ENCODE measurements at places on chromosomes 1 and 21.
A peak's percentile ranks its signal among the peaks of the same experiment; 100 is the strongest.

- no peak for DNase-seq
Measured at GRCh38 chr1:186194107-186194756, 180.8 kb downstream of the TPR start.

- DNase-seq: no peak
Measured at GRCh38 chr1:232937741-232938375, 12.6 kb upstream of the NTPCR start.

GRCh38 chr1:97384294-97384968 lies 536.4 kb downstream of the DPYD start:
- DNase-seq: no peak

DNA sequence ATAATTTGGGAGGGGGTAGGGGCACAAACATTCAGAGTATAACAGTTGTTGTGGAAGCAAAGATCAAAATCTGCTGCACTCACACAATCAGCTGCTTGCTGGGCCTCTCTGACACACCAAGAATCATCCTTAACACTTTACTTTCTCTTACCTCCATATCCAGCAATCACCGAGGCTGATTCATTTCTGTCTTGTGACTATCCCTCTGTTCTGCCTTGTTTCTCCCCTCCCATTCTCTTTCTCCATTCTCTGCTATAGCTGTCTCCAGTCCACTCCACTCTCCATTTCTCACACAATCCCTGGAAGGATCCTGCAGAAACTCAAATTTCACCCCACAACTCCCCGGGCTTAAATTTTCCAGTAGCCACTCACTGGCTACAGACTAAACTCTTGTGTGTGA lies 91.8 kb upstream of the NGF start:
- no peak for DNase-seq

GRCh38 chr1:51916587-51917405 lies 38.3 kb upstream of the NRDC start:
- DNase-seq: no peak

GRCh38 chr1:81410351-81410750 lies 390.4 kb upstream of the ADGRL2 start:
- no peak for DNase-seq

GRCh38 chr21:38777531-38777930 lies 28.2 kb upstream of the ETS2 start:
- no peak for DNase-seq

GRCh38 chr1:115450501-115451040 lies 112.5 kb upstream of the NGF start:
- DNase-seq: peak; percentile 85

- no peak for DNase-seq
Measured at GRCh38 chr1:88134983-88135921, 548.8 kb upstream of the PKN2 start.

DNA sequence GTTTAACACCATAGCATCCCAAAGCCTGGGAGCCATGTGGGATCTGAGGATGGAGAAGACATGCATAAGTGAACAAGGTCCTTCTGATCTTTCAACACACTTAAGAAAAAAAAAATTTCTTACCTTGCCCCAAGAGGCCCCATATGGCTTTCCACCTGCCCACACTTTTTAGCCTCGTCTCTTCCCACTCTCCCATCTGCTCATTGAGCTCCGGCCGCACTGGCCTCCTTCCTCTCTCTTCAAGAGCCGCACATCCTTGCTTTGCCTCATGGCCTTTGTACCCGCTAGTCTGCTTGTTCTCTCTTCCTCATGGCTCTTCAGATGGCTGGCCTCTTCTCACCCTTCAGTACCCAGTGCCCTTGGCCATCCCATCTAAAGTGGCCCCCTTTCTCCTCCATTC lies 70.2 kb upstream of the PDE4B start:
- no peak for DNase-seq

DNA sequence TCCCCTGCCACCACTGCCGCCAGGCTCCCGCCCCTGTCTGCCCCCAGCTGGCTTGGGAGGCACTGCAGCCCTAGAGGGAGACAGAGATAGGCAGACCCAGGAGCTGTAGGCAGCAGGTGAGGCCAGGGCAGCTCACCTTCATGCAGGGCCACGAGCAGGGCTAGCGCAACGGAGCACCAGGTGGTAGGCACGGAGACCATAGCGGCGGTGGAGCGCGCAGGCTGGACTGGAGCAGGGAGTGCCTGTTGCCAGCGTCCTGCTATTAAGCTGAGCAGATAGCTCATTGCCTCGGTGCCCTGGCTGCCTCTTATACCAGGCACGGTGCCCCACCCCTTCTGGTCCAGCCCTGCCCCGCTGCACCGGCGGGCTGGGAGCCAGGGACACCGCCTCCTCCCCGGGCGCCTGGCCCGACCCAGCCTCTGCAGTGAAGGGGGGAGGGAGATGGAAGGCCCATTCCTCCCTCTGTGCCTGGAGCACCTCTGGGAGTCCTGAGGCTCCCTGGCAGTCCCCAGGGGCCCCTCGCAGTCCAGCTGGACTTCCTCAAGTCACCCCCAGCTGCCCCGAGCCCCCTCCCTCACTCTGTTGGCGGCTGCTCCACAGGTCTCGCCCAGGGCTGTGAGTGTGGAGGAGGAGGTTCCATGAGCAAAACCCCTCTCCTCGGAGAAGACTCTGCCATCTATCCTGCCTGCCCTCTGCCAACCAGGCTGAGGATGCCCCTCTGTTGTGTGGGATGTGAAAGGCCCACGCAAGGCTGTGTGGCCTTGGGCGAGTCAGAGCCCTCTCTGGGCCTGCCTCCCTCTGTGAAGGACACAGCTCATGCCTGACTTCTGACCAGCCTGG lies at the start of gene EDN2:
EDN2 (minus strand) TSS at position 282 of the 840 bp plus-strand sequence; CDS start at position 200, 82 bp downstream.
- peak; percentile 49 for DNase-seq

DNA sequence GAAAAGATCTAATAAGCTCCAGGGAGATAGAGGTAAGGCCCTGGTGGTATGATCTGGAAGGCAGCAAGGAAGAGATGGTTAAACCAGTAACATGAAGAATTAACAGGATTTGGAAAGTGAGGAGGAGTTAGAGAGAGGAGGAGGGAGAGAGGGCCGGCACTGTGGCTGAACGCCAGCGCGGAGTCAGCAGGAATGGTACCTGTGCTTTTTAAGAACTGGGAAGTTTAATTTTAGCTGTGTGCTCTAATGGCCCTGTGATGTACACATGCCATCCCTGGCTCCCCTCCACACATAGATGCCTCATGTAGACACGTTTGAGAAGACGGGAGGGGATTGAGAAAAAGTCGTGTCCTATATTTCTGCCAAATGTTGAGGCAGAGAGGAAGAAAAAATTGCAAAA lies 13.8 kb upstream of the AVPR1B start:
- no peak for DNase-seq

- DNase-seq: peak; percentile 87
Measured at GRCh38 chr1:95002540-95003432, 70.0 kb downstream of the ALG14 start.

GRCh38 chr1:223674119-223674890 lies 8.8 kb upstream of the CAPN8 start:
- DNase-seq: no peak

DNA sequence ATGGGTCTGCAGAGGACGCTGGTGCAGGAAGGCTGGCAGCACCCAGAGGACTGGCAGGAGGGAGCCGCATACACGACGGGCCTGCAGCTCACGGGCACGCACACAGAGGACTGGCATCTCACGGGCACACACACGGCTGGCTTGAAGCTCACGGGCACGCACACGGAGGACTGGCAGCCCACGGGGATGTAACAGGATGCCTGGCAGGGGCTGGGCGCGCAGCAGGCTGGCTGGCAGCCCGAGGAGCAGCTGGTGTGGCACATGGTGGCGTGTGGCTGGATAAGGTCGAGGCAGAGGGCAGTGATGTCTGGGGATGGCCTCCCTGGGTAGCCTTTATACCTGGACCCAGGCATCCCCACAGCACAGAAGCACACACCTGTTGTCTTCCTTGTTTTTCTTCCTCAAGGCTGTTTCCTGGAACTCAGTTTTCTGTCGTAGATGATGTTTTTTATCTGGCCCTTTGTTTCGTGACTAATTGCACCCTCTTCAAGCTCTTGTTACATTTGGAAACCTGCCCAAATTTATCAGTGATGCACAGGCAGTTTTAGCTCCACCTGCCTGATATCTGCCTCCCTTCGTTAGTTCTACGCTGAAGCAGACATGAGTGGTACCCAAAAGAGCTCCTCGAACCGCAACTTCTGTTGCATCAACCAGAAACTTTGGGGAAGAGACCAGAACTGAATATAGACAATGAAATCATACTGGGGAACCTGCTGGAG lies at the start of gene KRTAP12-1:
KRTAP12-1 (minus strand) TSS at position 303 of the 719 bp plus-strand sequence; CDS start at position 263, 40 bp downstream.
- no peak for DNase-seq

GRCh38 chr21:21788591-21788990 lies 790.4 kb downstream of the NCAM2 start:
- DNase-seq: no peak

DNA sequence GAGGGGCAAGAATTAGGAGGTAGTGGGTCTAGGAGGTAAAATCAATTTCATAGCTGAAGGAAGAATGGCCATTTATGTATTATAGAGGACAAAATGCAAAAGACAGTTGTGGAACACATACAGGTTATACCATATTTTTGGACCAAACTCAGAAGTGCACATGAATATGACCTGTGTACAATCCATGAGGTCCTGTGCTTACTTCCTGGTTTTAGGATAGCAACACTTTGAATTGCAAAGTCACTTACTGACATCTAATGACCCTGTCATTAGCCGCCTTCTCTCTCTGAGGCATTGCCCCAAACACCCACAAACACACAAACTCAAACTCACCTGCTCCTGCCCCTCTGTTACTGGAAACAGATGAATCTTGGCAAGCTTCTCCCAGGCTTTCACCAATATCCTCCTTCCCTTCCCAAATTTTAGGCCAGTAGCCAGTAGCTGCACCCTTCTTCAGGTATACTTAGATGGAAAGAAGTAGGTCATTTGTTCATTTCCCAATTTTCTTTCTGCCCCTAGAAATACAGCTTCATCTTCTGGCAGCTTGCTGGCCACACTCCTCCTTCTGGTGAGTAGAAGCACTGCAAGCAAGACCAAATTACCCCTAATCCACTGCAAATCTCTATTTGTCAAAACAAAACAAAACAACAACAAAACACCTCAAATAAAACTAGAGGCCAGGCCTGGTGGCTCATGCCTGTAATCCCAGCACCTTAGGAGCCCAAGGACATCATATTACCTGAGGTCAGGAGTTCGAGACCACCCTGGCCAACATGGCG lies 13.7 kb upstream of the RPL5 start:
- DNase-seq: no peak

DNA sequence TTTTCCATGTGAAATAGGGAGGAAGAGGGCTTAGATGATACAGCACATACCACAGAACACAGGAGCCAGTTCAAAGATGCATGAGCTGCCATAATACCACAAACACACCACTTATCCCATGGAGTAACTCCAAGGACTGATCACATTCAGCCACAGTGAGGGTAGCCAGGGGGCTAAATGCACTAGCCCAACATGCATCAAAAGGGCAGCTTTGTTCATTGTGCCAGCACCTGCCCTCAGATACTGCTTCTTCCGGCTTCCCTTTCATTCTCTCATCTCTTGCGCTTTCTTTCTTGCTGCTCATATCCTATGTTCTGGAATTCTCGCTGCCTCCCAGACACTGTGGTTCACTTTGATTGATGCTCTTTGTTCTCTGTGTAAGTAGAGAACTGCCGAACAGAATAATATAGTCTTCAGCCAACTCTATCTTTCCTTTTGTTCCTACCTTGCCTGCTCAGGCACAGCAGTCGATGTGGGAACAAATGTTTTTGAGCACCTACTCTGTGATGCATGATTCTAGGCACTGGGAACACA lies 50.0 kb upstream of the SYT6 start:
- DNase-seq: no peak

- no peak for DNase-seq
Measured at GRCh38 chr1:6427441-6428390, 3.1 kb downstream of the ESPN start.

DNA sequence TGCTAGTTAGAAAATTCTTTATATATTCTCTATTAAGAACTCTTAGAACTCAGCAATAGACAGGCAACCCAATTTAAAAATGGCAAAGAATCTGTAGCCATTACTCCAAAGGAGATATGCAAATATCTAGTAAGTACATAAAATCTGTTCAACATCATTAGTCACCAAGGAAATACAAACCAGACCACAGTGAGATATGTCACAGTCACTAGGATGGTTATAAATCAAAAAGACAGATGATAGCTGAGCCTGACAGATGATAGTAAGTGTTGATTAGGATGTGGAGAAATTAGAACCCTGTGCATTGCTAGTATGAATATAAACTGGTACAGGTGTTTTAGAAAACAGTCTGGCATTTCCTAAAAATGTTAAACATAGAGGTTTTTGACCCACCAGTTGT lies 26.6 kb downstream of the SRSF11 start:
- DNase-seq: no peak

DNA sequence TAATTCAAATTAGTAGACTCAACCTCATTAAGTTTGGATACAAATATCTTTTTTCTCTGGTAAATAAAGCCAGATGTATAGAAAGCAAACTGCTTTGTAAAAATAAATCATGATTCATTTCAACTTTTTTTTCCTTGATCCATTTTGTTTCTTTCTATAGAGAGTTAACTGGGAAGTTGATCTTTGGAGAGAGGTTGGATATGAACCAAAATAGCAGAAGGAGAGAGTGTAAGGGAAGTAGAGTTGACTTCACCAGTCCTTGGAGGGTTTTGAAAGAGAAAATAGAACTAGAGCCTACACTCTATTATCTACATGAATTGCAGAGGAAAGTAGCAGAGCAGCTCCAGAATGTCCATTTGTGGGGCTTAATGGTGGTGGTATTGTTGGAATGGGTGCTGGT lies 243.8 kb downstream of the ADGRL2 start:
- DNase-seq: no peak

DNA sequence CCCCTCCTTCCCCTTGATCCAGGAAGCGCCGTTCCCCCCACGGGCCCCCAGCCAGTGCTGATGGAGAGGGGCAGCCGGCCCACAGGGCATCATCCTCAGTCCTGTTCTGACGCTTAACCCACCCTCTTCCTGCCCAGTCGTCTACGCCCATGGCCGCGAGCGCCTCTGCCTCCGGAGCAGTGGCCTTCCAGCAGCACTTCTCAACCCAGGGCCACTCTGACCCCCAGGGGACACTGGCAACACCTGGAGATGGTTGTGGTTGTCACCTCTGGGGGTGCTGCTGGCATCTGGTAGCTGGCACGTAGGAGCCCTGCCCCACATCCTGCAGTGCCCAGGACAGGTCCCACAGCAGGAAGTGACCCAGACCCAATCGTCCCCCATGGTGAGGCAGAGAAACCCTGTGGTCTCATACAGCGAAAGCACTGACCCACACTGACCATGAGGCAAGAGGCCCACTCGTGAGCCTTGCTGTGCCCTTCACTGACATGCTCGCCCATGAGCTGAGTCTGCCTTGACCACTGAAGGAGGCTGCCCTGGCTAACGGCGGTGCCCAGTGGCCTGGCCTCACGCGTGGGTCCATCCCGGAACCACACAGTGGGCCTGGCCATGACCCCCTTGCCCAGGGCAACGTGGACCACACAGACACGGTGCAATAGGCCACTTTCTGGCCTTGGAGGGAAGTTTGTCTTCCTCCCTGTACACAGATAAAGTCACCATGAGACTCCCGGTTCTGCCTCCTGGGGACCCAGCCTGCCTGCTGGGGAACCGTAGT lies 96.8 kb upstream of the ARHGEF16 start:
- DNase-seq: no peak

- DNase-seq: no peak
Measured at GRCh38 chr1:113905435-113905861, 322 bp downstream of the DCLRE1B start.

Measured in uterus (tissue), 4 donors.